ENCODE measurements at places on chromosomes 7 and 10.

DNA sequence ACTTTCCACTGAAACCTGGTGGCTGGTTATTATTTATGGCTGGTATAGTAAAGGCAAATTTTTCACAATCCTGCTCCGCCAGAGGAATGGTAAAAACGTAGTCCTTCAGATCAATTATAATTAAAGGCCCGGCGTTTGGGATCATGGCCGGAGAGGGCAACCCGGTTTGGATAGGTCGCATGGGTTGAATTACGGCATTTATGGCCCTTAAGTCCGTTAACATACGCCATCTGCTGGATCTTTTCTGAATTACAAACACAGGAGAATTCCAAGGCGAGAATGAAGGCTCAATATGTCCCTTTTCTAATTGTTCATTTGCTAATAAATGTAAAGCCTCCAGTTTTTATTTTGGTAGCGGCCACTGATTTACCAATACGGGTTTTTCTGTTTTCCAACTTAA, 11.3 kb upstream of the TAS2R3 start:
- no peak for DNase-seq

GRCh38 chr10:74391786-74392185, 240.8 kb downstream of the ADK start:
- no peak for DNase-seq

- no peak for DNase-seq
Measured at GRCh38 chr10:131977323-131978096, 4.2 kb downstream of the BNIP3 start.

DNA sequence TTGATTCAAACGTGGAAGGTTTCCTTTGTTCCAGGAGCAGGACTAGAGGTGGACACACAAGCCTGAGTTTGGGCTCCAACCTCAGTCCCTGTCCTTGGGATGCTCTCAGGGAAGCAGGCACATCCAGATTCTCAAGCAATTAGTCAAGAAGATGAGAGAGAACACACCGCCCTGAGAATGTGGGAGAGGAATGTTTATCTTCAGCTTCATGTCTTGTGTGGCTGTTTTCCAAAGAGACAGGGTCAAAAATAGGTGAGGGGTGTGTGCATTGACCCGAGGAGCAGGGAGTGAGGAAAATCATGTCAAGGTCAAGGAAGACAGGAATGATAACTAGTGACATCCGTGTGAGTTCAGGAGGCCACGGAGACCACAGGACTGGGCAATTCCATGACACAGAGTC, 472.2 kb upstream of the C7orf33 start:
- no peak for DNase-seq

- DNase-seq = no peak
Measured at GRCh38 chr7:42736931-42737330, 174.9 kb downstream of the C7orf25 start.

- no peak for DNase-seq
Measured at GRCh38 chr7:102426268-102427018, 6.9 kb upstream of the ORAI2 start.

All from anterior cingulate cortex (tissue), 58 donors.